Stimulated activated CD4-positive, alpha-beta T cell treated with anti-CD3 and anti-CD28 coated beads, Interleukin-1b, Interleukin-23, amount 100 ng/mL, for 1 hour (primary cell): ENCODE measurements at places on chromosomes 13 and 19.
A peak's percentile ranks its signal among the peaks of the same experiment; 100 is the strongest.

- no peak for DNase-seq
These were observed 573 bp upstream of the STARD13 start for GRCh38 chr13:33286128-33286527.

DNA sequence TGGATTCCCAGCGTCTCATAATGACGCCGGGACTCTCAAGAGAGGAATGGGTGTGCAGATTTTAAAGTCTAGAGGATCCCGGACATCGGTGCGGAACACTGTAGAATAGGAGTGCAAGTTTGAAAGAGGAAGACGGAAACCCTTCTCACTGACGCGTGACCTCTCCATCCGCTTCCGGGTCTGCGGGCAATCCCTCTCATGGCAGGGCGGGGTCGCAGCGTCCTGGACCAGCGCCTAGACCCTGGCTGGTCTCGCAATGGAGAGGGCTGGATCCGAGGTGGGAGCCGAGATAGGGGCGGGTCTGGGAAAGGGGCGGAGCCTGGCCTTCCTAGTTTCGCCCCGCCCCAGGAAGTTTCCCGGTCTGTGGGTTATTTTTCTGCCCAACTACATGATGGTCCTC is 4.6 kb upstream of the ZNF845 start:
- DNase-seq = no peak

- DNase-seq = no peak
These were observed 128.3 kb downstream of the KLF5 start for GRCh38 chr13:73187106-73187505.

DNA sequence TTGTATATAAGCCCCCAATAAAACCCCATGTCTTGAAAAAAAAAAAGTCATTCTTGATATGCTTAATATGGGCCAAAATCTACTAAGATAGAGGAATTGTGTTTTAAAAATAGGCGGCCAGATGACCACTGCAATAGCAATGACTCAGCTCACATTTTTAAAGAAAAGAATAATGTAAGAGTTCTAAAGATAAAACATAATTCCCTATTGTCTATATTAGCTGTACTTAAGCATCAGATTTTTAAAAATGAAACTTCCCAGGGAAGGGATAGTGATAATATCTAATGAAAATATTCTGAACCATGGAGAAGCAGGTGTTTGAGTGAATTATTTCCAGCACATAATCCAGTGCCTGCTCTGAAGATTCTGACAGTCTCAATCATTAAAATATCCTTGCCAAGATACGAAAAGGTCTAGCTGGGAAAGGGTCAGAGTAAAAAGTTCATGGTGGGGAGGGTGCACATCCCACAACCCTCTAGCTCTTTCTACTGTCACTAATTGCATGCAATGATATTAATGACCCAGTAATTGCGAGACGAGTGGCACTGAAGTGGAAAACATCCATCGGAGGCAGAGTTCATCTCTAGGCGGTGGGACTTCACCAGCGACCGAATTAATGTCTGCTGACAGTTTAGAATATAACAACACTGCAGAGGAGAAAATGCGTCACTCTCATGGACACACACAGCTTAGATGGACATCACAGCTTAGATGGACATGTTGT is 31.6 kb downstream of the EFNB2 start:
- DNase-seq = no peak

DNA sequence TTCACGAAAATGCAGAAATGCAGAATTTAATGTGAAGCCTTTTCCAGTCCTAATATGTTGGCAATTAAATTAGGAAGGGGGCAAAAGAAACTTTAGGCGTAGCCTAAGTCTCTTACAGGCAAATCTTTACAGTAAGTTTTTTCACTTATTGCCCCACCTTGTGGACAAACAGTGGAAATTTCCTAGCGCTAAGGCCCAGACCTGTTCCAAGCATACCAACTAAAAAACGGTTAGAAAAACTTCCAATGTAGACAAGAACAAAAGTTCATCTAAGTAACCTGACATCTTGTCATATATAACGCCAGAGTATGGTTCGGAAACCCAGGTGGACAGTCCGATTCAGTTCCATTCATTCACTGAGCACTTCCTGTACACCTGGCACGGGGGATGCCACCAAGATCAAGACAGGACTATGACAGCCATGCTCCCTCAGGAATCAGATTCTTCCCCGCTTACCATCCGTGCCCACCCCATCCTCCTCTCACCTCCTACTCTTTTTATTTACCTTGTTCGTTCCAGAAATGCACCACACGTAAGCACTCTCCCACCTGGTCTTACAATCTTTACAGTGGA is 4.9 kb downstream of the ZAR1L start:
- DNase-seq = no peak

DNA sequence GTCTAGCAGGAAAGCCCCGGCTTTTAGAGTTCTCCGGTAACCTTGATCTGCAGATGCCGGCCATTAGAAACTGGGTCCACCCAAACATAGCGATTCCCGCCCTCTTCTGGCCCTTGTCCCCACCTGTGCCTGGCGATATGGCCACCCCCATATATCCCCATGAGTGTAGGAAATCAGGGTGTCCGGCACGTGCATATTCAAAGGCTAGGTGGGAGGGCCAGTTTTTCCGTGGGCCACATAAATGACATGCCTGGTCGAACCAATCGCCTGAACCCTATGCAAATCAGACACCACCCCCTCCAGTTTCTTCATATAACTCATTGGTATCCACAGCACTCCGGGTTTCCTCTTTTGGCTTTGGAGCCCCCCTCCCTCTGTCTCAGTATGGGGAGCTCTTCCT is 37.4 kb downstream of the ERICH4 start:
- DNase-seq = no peak

DNA sequence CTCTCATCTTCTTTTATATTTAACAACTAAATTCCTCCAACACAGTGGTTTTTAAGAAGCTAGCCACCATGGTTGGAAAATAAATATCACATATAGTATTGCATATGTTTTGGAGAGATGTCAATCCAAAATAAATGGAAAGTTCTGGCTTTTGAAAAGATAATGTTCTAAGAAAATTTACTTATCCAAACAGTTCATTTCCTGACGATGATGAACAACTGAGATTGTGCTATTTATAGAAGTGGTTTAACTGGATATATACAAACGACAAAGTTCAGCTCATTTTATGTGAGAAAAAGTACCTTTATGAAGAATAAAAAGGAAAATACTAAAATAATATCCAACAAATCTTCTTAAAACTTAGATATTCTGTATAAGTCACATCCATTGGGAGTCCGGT is 174.7 kb downstream of the MZT1 start:
- no peak for DNase-seq

DNA sequence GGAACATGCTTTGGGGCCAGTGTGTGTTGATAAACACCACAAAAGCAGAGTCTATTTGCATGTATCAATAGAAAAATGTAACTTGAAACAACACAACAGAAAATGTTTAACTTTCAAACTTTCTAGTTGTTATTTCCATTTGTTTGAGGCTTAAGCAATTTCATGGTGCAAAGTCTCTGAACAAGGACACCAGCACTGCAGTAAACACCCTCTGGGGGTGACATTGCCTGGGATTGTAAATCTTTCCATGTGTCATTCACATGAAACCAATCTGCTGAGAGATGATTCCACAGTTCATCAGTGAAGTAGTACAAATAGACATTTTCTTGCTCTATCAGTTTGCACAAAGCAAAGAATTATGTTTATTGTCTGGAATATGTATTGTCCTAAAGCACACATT is 124.5 kb downstream of the ITGBL1 start:
- DNase-seq = no peak

DNA sequence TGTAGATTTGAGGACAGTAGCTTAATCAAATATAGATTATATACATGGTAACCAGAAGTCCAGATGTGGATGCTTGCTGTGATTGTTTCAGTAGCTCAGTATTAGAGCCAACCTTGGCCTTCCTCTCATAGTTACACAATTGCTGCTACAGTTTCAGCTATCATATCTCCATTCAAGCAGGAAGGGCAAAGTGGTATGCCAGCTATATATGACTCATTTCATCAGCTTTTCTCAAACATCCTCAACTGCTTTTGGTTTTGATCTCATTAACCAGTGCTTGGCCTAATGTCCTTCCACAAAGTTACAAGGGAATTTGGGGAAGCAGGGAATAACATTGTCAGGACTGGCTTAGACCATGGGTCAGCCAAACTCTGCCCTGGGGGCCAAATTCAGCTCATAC is 73.0 kb upstream of the MAB21L1 start:
- DNase-seq = no peak

GRCh38 chr19:35856546-35857149 is at the start of gene KIRREL2:
Gene KIRREL2, plus strand, starts transcription at chr19:35856911. Its CDS starts 209 bp downstream, at chr19:35857120.
- peak; percentile 12 for DNase-seq

GRCh38 chr13:32548837-32549236 is 10.2 kb upstream of the N4BP2L2 start:
- DNase-seq = no peak

- no peak for DNase-seq
These were observed 10.6 kb upstream of the ZNF792 start for GRCh38 chr19:34974646-34975045.

- no peak for DNase-seq
These were observed 46.0 kb upstream of the PCDH8 start for GRCh38 chr13:52894413-52894812.

GRCh38 chr19:46514589-46515289 is 19.1 kb upstream of the PNMA8B start:
- DNase-seq = no peak

DNA sequence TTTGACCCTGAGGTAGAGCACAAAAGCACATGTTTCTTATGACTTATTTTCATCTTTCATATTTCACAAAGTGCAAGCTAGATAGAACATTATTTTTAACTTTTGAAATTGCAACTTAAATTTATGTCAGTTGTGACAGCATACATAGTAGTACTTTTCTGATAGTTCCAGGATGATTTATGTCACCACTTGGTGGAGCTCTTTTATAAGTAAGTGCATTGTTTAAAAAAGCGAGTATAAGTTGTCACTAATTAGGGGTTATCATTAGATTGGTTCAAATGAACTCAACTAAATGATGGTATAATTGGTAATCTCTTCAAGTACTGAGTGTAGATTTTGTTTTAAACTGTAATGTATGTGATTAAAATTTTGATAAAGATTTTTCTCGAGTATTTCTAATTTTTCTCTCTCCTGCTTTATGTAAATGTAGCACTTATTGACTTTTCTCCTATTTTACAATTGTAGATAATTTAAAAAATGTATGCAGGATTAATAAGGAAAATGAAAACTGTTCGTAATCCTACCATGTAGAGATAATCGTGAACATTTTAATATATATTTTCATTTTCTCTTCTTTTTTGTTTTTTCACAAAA is 31.1 kb downstream of the RB1 start:
- DNase-seq = no peak
